ENCODE measurements at places on chromosomes 12 and 14. TPM values are rescaled to one million over a fixed set of nuclear protein-coding genes. Genes with fewer than 3 reads are reported as not detected.

DNA sequence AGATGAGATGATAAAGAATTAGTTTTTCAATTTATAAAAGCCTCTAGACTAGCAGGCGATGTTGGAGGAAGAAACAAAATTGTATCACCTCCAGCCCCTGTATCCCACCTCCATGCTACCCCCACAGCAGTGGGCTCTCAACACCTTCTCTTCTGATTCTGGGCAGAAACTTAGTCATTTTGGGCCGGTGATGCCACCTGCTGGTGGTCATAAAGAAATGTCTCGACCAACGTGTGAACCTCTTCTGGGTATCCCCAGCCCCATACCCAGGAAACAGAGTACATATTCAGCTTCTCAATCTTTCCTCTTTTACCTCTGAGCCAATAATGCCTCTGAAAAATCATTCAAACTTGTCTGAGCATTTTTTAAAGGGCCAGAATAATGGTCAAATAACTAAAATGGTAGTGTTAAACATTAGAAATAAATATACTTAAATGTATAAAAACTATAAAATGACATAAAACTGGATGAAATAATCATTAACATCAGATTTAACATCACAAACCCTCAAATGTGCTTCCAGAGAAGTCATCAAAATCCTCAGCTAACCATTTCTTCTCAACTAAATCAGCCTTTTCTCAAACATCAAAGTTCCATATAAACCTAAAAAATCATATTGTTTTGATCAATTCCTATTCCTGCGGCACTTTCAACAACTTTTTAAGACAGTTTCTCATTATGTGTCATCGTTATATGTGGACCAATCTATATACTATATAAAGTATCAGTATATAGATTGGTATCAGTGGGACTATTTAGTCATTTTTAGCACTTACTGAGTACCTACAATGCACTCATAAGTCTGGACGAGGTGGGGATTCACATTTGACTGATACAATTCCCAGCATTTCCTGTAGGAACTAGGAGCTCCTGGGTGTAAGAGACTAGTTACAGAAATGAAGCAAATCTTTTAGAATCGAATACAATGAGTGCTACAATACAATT is 69.4 kb downstream of the ATXN2 start:
- DNase-seq: peak; percentile 63

- no peak for DNase-seq
Measured at GRCh38 chr12:5966486-5967095, 21.5 kb upstream of the ANO2 start.

- DNase-seq: no peak
Measured at GRCh38 chr12:26047401-26048226, 77.2 kb downstream of the BHLHE41 start.

DNA sequence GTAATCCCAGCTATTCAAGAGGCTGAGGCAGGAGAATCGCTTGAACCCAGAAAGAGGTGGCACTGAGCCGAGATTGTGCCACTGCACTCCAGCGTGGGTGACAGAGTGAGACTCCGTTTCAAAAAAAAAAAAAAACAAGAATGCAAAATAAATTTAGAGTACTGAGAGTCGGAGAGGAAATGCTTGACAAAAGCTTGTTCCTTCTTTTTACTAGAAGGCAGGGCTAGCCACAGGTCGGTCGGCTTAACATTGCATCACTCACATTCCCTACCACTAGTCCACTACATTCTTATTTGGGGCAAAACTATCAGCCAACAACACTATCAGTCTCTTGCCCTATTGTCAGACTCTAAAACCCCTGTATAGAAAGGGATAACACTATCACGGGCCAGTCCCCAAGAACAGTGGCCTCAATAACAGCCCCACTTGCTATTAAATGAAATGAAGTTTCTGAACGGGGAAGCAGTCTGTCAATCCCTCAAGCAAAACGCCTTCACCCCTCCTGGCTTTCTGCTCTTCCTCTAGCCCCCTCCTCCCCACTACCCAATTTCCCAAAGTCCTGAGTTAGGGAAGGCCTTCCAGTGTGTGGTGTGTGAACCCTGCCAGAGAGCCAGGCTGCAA is 1.0 kb downstream of the RNF41 start:
- DNase-seq: no peak

DNA sequence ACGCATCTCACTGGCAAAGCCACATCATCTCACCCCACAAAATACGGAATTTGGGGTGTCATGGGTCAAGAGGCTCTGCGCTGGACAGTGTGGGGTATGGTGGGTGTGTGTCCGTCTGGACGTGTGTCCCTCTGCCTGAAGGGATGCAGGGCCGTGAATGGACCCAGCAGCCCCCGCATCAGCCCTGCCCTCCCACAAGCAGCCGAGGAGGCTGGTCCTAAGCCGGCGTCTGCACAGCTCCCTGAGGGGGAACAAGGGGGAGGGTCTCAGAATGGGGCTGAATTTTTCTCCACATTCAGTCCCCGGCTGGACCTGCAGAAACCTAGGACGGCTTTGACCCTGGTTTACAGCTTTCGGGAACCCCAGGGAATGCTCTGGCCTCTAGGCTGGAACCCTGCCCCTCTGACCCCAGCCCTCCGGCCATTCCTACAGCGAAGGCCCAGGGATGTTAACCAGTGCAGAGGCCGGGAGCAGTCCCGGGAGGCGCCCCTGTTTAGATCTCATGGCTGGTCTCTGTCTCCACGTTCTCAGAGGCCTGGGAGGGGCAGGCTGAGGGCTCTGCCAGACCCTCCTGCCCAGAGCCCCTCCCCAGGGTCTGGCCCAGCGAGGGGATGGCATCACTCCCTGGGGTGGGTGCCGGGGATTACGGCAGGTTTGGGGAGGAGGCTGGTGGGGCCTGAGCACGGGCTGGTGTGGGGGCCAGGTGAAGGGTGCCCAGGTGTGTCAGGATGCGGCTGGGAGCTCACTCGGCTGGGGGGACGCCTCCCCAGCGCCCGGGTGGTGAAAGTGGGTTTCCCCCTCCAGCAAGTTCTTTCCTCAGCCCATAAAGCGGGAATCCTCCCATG is 156.5 kb upstream of the C14orf180 start:
- DNase-seq: no peak

DNA sequence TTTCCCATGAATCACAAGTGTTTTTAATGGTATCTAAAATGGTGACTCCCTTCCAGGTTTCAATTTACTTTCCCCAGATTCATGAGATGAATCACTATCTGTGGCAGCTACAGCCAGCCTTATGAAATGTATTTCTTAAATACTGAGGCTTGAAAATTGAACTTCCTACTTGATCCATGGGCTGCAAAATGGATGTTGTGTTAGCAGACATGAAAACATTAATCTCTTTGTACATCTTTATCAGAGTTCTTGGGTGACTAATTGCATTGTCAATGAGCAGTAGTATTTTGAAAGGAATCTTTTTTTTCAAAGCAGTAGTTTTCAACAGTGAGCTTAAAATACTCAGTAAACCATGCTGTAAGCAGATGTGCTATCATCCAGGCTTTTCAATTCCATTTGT is 250.8 kb downstream of the SLC6A15 start:
- no peak for DNase-seq

DNA sequence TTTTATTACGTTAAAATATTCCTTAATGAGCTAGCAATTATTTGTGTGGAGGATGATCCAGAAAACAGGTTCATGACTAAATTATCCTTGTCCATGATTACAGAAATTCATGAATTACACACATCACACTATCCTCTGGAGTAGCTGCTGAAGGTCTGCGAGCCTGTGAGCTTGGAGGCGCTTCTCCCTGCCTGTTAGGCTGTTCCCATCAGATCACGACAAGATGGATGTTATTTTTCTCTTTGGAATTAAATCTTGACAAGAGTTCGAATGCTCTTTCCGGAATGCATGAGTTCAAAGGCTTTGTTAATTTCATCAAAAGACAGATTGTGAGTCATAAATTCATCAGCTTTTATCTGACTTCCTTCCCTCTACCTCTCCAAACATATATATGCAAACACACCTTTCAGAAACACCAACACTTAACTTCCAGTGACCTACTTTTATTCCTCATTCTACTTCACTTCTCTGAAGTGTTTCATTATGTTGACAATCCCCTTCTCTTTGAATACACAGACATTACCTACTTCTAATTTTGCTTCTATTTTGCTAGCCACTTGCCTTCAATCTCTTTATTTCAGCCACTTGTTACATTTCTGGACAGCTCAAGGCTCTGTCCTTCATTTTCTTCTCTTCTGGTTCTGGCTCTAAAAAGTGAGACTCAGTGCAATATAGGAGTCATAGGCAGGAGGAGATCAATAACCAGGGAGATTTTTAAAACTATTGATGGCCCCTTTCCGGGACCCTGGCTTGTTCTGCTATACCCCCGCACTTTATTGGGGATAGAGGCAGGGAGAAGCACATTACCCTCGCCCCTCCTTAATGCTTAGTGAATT is 274.6 kb downstream of the BTG1 start:
- DNase-seq: no peak

DNA sequence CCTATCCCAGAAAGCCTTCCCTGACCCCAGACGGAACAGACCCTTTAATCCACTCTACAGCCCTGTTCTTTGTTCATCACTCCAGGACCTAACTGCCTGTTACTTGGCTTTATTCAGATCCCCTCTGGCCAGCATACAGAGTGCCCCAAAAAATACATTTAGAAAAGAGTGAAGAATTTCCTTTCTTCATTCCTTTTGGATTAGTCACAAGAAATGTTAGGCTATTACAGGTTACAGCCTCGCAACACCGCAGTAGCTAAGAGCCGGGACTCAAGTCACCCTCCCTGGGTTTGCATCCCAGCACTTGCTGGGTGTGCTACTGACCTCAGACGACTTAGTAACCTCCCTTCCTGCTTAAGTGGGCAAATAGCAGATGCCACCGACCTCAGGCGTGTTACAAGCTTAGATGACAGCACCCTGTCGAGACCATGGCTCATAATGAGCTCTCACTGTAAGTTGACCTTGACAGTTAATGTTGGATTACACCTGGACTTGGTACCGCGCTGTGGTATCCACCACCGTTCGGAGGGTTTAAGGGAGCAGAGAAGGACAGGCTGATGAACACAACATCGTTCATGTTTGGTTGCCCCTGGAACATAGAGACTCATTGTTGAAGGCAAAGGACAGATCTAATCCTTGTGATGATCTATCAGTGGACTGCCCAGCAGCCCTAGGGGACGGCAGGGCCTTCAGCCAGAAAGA is 12.9 kb downstream of the GLRX5 start:
- DNase-seq: no peak

DNA sequence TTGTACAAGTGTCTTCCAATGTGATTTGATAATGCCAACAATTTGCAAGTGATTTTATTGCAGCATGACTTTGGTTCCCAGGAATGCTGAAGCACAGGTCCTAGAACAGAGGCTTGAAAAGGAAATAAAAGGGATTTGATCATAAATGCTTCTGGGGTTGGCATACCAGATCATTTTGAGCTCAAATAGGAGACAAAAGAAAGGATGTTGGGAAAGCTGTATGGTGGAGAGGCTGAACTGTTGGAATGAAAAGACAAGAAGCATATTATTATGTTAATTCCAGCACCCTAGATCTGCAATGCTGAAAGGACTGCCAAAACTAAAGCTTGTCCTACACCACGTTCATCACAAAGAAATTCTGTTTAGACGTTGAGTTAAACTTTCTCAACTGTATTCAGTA is 143.1 kb downstream of the BICD1 start:
- no peak for DNase-seq

- no peak for DNase-seq
Measured at GRCh38 chr14:43019826-43020225, 1413.2 kb downstream of the LRFN5 start.

GRCh38 chr14:96616161-96616721 is 114.1 kb downstream of the PAPOLA start:
- no peak for DNase-seq

GRCh38 chr14:81452341-81453133 is 52.4 kb upstream of the STON2 start:
- DNase-seq: no peak

- DNase-seq: peak; percentile 76
Measured at GRCh38 chr14:68789821-68790643, 2.8 kb downstream of the ZFP36L1 start.

DNA sequence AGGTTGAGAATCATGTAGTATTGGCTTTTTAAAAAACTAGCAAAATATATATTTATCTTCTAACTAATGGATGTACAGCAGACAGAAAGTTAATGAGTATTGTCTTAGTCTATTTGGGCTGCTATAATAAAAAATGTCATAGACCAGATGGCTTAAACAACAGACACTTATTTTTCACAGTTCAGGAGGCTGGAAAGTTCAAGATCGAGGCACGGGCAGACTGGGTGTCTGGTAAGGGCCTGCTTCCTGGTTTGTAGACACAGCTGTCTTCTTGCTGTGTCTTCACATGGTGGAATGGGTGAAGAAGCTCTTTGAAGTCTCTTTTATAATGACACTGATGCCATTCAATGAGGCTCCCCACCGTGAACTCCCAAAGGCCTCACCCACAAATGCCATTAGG is 70.1 kb upstream of the KRR1 start:
- DNase-seq: no peak

GRCh38 chr14:52910572-52910971 is 40.3 kb downstream of the FERMT2 start:
- no peak for DNase-seq

DNA sequence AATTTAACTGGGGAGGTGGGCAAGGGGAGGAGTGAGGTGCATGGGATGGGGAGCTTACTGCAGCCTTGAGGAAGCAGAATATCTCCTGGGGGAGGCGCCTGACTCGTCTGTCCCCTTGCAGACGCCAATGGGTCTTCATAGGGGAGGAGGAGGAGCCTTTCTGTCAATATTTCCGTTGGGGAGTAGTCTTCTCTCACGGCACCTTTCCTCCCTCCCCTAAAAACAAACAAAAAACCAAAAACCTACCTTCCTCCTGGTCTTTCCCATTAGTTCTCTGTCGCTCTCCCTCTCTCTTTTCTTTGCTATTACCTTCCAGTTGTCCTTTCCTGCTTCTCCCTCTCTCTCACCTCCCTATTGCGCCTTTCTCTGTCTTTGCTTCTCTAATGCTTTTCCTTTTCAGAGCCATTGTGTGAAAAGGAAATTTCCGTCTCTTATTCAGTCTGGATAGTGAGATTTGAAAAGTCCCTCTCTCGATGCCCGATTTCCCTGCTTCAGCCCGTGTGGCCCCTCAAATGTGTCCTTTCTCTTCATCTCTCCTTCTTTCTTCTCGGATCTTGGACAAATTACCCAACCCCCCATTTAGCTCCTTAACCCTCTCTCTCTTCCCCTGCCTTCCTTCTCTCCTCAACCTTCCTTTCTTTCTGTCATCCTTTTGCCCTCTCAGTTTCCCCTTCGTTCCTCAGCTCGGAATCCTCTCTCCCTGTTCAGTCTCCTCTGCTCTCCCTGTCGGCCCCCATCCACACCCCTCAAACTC is 5.9 kb downstream of the GPR84 start:
- DNase-seq: no peak

- no peak for DNase-seq
Measured at GRCh38 chr14:55530464-55530863, 49.5 kb upstream of the KTN1 start.

Gene KCNK10
- polyA plus RNA-seq: 0.03 TPM

Gene LRRK2
- 3.7 TPM for polyA plus RNA-seq

Gene KLRC1
- polyA plus RNA-seq: not detected

Gene IGF1
- 28.1 TPM for polyA plus RNA-seq

Gene MANSC1
- polyA plus RNA-seq: 9.1 TPM

All from muscle of back (tissue), 13 donors.